ENCODE measurements at places on chromosomes 12 and 14.

GRCh38 chr14:59776468-59776867 is 94.1 kb downstream of the RTN1 start:
- H3K27me3 ChIP-seq, result no peaks in the 10 kb centered on the region
- H3K27ac ChIP-seq, result no peak overlapping the region

- H3K27me3 ChIP-seq, result no peaks in the 10 kb centered on the region
- H3K36me3 ChIP-seq, result no peaks in the 10 kb centered on the region
- no peak overlapping the region for H3K4me3 ChIP-seq
These were observed 40.9 kb upstream of the SMUG1 start for GRCh38 chr12:54229624-54230212.

GRCh38 chr14:55097881-55098560 is 31.0 kb upstream of the LGALS3 start:
- DNase-seq, result no peak
- no peak overlapping the region for H3K4me3 ChIP-seq
- H3K27me3 ChIP-seq, result no peaks in the 10 kb centered on the region

DNA sequence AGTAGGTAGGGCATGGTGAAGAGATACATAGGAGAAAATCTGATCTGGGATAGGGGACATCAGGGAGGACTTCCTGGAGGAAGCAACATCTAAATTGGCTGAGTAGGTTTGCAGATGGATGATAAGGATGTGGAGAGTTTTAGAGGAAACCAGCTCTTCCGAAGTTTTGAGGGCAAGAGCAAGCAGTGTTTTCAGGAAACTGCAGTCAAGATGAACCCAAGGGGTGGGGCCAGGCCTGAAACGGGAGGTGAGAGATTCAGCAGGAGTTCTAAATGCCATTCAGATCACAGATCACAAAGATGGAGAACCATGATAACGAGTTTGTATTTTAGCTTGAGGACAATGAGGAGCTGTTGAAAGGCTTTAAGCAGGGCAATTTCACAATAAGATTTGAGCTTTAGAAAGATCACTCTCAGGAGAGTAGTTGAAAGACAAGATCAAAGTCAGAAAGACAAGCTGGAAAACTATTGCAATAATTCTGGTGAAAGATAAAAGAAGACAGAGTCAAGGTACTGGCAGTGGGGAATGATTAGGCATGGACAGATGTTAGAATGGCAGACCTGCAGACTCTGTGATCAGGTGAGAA is 70.1 kb upstream of the PLXNC1 start:
- H3K27me3 ChIP-seq, result no peaks in the 10 kb centered on the region
- DNase-seq, result no peak
- H3K27ac ChIP-seq, result no peak overlapping the region
- no peak overlapping the region for H3K4me3 ChIP-seq
- H3K36me3 ChIP-seq, result no peaks in the 10 kb centered on the region

DNA sequence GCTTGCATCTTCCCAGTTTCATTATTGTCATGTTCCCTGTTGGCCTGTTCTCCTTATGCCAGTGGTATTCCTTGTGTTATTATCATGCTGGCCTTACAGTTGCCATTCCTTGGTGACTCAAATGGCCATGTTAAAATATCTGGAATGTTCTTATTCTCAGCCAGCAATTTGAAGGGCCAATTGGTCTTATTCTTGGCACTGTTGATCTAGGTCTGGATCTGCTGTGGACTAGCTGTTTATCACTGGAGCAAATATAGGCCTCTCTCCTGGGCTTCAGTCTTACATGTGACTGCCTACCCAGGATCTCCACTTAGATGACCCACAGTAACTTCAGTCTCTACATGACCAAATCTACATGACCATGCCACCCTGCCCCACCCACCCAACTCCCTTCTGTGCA is 5.4 kb downstream of the CIPC start:
- H3K27me3 ChIP-seq, result no peaks in the 10 kb centered on the region
- DNase-seq, result no peak
- no peak overlapping the region for H3K27ac ChIP-seq
- H3K36me3 ChIP-seq, result no peaks in the 10 kb centered on the region
- H3K4me3 ChIP-seq, result no peak overlapping the region
